ENCODE measurements at places on chromosomes 12 and 14.

DNA sequence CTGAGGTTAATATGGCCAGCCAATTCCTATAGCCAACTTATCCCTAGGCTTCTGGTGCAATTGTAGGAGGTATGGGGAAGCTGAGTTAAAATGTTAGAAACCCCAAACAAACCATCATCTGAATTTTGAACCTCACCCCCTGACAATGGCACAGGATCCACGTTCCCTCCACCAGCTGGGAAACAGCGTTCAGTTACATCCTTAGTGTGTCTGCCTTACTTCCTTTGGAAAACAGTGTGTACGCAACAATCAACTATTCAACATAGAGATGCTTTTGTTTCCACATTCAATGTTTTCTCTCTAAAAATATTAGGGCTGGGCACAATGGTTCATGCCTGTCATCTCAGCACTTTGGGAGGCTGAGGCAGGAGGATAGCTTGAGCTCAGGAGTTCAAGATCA, 203.4 kb downstream of the TTC7B start:
- DNase-seq = no peak

GRCh38 chr12:23534196-23534595, 415.3 kb downstream of the SOX5 start:
- no peak for DNase-seq

DNA sequence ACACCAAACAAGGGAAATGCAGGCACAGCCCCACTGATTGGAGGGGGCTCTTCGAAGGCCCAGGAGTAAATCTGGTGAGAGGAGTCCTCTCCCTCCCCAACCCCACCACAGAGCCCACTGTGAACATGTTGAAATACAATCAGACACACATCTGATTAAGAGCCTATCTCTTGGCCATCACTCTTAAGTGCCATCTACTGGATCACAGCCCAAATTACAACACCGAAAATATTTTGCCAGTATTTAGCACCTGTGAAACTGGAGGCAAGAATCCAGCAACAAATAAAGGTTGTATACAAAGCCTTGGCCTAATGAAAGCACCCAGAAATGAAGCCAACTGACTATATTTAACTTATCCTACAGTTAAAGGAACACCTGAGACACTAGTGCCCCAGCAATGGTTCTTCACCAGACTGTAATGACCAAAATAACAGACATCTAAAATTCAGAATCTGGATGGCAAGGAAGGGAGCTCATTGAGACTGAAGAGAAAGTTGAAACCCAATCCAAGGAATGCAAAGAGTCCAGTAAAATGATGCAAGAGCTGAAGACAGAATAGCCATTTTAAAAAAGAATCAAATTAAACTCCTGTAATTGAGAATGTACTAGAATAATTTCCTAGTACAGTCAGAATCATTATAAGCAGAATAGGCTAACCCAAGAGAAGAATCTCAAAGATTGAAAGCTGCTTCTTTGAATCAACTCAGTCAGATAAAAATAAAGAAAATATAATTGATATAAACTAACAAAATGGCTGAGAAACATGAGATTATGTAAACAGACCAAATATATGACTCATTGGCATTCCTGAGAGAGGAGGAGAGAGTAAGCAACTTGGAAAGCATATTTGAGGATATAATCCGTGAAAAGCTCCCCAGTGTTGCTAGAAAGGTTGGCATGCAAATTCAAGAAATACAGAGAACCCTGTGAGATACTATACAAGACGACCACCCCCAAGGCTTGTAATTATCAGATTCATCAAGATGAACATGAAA, 1117.0 kb downstream of the FLRT2 start:
- DNase-seq = no peak

DNA sequence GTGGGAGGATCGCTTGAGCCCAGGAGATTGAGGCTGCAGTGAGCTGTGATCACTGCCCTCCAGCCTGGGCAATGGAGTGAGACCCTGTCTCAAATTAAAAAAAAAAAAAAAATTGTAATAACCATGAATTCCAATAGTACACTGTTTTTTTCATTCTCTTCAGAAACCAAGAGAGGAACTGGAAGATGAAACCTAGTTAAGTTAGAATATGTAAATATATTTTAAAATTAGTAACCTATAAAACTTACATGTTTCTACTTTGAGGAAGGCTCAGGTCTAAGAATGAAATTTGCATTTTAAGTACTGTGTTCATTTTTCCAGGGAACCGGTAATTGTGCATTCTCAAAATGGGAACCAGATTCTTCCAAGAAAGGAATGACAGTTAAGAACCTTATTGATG, 18.8 kb downstream of the KNTC1 start:
- no peak for DNase-seq

- DNase-seq = no peak
Measured at GRCh38 chr12:14273913-14274311, 91.6 kb upstream of the ATF7IP start.

GRCh38 chr12:100672075-100672592, 98.7 kb downstream of the GAS2L3 start:
- DNase-seq = no peak

DNA sequence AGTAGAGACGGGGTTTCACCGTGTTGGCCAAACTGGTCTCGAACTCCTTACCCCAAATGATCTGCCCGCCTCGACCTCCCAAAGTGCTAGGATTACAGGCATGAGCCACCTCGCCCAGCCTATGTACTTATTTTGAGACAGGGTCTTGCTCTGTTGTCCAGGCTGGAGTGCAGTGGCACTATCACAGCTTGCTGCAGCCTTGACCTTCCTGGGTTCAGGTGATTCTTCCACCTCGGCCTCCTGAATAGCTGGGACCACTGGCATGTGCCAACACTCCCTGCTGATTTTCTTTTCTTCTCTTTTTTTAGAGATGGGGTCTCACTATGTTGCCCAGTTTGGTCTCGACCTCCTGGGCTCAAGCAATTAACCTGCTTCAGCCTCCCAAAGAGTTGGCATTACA, 14.0 kb upstream of the HNF1A start:
- DNase-seq = no peak

DNA sequence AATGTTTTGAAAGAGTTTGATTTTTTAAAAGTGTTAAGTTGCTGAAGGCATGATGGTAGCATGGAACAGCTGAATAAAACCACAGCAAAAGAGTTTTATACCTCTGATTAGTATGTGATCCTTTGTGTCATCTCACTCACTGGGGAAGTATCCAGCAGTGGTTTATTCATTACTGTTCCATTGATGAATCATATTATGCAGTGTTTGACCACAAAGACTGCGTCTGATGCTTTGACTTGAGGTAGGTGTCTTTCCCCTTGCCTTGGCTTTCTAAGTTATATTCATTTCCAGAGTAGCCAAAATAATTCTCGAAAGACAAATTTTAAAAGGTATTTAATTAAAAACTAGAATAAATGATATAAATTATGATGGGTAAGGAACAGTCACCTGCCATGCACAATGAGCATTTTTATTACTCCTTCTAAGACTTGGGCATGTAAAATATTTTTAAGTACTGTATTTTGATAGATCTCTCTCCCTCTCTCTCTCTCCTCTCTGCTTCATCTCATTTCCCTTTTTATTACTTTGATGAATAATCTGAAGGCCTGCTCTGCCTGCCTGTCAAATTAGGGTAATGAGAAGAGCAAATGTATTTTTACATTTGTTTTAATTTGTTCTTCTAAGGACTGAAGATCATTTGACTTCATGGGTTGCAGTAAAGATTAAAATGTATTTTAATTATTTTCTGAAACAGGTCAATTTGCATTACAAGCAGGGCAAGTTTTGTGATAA, 164.9 kb downstream of the NAV3 start:
- no peak for DNase-seq

DNA sequence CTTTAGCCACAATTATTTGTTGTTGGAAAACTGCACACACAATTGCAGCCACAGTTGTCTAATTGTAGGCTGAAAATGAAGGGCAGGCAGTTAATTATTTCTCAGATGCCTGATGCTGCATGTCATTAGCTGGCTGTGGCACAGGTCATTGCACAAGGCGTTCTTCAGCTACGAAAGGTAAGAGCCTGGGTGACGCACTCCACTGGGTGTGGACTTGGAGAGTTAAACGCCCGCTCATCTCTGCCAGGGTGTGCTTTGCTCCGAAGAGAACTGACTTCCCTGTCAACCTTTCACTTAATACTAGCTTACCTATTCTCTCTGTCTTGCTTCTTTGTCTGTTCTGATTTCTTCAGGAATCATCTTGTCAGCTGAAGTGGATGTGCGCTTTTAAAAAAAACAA, 91.4 kb upstream of the CPM start:
- DNase-seq = no peak

GRCh38 chr12:26121323-26122060, 3.3 kb downstream of the BHLHE41 start:
- DNase-seq = no peak

DNA sequence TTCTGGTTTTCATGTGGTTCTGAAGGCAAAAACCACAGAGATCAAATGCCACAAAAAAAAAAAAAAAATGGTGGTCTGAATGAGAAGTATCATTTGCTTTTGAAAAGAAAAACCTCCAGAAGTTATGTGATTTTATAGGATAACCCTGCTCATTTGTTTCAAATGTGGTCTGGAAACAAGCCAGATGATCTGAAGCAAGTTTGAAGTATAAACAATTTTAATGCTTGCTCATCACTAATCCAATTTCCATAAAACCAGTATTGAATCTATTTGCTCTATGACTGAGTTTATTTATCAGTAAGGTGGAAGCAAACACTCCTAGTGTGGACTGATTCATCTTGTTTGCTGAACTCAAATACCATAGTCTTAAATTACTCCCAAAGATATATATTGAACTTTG, 407.3 kb upstream of the FLRT2 start:
- DNase-seq = no peak

DNA sequence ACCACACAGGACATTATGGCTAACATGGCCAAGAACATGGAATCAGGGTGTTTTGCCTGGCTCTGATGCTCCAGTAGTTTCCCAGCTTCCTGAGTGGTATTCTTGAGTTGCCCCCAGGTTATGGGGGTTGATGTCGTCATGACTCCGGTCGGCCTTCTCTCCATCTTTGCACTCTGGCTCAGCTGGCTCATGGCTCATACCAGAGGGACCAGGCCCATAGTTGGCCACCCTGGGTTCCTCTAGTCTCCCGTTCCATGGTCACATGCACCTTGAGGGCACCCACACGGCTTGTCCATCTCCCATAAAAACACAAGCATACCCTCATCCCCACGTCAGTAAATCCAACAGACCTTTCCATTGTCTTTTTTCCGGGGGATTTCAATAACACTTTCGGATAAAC, 23.7 kb upstream of the MAPKAPK5 start:
- DNase-seq = no peak

DNA sequence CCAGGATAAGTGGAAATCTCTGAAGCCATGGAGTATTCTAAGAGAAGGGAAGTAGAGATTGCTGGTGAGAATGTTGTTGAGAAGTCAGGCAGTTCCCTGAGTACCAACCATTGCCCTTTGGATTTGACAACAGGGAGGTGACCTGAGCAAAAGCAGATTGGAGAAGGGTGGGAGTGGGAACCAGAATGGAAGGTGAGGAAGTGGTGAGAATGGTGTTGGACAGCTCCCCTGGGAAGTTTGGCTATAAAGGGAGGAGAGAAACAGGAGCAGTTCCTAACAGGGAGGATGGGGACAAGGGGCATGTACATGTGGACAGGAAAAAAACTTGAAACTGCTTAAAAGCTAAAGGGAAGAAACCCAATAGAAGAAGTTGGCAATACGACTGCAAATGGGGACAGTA, 198.1 kb downstream of the ETV6 start:
- DNase-seq = no peak

GRCh38 chr14:25868521-25869314, 729.1 kb downstream of the NOVA1 start:
- no peak for DNase-seq

- no peak for DNase-seq
Measured at GRCh38 chr12:126608607-126609175, 1543.5 kb downstream of the AACS start.

DNA sequence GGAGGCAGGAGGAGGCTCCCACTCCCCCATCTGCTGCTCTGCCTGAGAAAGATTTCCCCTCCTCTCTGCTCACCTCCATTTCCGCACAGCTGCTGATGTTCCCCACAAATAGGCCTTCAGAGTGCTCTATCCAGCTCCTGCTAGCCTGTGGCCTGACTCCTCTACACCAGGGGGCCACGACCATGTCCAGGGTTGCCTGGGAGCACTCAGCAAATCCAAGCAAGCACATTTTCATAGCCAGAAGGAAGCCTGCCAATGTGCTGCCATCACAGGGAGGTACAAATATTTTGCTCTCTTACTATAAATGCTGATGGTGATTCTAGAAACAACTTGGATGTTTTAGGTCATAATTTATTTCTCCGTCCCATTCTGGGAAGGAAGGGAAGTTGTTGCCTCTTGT, 17.3 kb downstream of the KCNA5 start:
- DNase-seq = no peak

- no peak for DNase-seq
Measured at GRCh38 chr14:54349713-54350112, 47.1 kb upstream of the CDKN3 start.

GRCh38 chr14:62819931-62820330, 225.3 kb downstream of the KCNH5 start:
- DNase-seq = no peak

DNA sequence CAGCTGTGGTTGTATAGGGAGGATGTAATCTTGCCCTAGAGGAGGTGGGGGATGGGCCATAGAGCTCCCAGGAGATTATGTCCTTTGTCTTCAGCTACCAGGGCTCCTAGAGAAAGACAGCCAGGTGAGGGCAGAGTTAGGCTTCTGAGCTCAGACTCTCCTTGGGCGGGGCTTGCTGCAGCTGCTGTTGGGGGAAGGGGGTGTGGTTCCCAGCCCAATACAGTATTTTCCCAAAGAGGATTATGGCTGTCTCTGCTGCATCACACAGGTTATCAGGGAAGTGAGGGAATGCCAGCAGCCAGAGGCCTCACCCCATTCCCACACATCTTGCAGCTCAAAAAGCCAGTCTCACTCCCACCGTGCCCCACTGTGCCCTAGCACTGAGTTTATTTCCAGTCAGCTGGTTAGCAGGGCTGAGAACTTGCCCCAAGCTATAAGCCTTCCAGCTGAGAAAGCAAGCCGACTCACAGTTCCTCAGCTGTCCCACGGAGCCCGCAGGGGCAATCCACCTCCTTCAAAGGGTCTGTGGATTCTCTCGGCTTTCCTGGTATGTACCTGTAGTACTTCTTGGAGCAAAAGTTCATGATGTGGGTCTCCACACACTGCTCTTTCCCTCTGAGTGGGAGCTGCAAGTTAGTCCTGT, 217.3 kb upstream of the CPNE8 start:
- no peak for DNase-seq

DNA sequence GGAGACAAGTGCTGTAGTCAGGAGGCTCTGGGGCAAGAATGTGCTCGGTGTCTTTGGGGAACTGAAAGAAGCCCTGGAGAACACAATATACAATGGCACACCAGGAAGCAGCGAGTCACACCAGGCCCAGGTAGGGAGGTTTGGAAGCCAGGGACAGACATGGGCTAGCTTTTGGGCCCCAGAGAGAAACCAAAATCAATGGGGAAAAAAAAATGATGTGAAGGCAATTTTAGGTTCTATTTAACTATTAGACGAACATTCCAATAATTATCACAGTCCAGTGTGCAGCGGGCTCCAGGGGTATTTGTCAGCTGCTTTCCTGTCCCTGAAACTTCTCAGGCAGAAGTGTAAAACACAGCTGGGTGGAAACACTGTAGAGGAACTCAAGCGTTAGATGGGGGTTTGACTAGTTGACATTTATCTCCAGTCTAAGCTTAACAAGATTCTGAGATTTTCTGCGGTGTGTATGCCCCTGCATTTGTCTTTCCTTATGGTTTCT, 21.8 kb upstream of the EGLN3 start:
- DNase-seq = no peak
